Smooth muscle cell of trachea (primary cell): ENCODE measurements at places on chromosomes 2 and 18. TPM values are rescaled to one million over a fixed set of nuclear protein-coding genes. Genes with fewer than 3 reads are reported as not detected.

Gene NCL
- 162 and 168 TPM in 2 replicates for total RNA-seq

Gene TDRD15
- not detected in 2 replicates for total RNA-seq

Gene FOXI3
- not detected in 2 replicates for total RNA-seq

Gene ABCG5
- total RNA-seq = not detected in 2 replicates

Gene SPC25
- 14.1 TPM in 1 of 2 replicates, not detected in the other for total RNA-seq

Gene HOXD9
- 0.17 TPM in 1 of 2 replicates, not detected in the other for total RNA-seq

Gene ANKRD30B
- total RNA-seq = 0.15 and 0.50 TPM in 2 replicates

Gene PRADC1
- 17.4 and 21.4 TPM in 2 replicates for total RNA-seq

Gene TLK1
- total RNA-seq = 33.7 and 34.6 TPM in 2 replicates
